ENCODE measurements at places on chromosomes 1 and 21.

DNA sequence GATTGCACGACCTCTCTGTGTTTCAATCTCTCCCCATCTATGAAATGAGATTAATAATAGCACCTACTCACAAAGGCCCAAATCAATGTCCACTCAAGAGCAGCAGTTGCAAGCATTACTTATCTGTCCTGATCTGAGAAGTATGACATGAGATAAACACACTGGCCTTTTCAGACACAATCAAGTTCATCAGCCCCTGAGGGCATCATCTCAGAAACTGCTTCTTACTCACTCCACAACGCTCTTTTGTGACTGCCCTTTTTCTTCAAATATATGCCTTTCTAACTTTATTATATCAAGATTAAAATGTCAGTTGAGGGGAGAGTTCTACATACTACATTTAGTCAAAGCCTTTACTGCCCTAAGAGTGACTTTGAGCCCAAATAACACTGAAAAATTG, 371.9 kb upstream of the SPAG17 start:
- DNase-seq, result no peak

GRCh38 chr1:220272047-220272840, at the start of gene RAB3GAP2:
Gene RAB3GAP2, minus strand, starts transcription at chr1:220272453. Its CDS starts 116 bp downstream, at chr1:220272337.
- DNase-seq, result peak; percentile 89

- DNase-seq, result no peak
Observed at GRCh38 chr1:6491480-6491962, at the start of gene PLEKHG5. Gene PLEKHG5, minus strand, starts transcription at chr1:6491667. Its CDS starts 14,096 bp downstream, at chr1:6477571.

DNA sequence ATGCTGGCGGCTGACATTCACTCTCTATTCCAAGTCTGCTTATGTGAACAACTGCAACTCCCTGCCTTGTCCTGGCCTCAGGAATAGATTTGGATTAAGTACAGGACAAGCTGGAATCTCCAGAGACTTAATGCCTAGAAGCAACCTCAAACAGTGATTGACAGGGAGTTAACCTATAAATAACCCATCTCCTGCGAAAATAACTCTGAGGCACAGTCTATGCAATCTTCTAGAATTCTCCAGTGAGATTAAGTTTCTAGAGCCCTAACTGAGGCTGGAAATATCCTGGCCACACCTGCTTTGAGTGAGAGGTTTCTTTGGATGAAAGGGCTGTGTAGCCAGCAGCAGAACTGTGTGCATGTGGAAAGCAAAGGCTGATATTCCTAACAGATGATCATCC, 25.3 kb upstream of the ATP1A1 start:
- no peak for DNase-seq

- DNase-seq, result no peak
Observed at GRCh38 chr1:156337888-156338179, 258 bp downstream of the CCT3 start.

- DNase-seq, result no peak
Observed at GRCh38 chr1:103958699-103959098, 209.0 kb downstream of the AMY1C start.

DNA sequence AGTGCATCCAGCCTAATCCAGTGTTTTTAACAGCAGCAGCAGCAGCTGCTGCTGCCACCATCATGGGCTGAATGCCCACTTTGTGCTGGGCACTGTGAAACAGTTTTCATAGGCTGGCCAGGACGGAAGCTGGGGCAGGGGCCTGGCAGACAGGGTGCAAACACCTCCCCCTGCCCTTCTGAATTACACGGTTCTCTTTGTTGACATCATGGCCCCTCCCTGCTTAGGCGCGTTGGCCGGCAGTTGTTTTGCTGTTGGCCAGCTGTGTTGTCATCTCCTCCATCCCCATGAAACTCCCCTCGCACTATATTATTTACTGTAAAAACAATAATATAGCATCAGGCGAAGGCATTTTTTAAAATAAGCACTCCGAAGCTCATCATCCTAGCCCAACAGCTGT, 33.1 kb downstream of the PTPRU start:
- no peak for DNase-seq

- no peak for DNase-seq
Observed at GRCh38 chr1:61501971-61502916, 222.7 kb downstream of the TM2D1 start.

DNA sequence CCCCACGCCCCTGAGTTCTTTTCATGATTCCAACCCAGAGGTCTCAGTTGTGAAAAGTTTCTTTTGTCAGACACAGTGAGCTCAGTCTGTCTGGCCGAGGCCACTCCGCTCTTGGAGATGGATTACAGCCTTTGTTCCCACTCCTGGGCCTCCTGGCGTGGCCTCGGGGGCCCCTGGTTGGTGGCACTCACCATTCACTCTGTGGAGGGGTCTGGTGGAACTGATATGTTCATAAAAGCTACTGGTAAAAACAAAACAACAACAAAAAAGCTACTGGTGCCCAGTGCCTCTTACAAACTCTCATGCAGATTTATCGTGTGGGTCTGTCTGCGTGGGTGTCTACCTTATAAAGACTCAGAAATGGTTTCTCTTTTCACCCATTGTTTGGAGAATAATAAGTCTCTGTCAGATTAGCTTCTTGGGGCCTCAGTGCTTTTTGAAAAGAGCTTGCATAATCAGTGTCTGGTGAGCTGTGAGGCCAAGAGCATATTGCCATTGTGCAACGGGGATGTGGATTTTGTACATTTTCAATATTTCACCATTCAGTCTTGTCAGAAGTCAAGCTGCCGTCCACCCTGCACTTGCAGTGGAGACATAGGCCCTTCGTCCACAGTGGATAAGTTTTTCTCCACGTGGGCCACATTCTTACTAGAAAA, 86.7 kb downstream of the GALNT2 start:
- no peak for DNase-seq

DNA sequence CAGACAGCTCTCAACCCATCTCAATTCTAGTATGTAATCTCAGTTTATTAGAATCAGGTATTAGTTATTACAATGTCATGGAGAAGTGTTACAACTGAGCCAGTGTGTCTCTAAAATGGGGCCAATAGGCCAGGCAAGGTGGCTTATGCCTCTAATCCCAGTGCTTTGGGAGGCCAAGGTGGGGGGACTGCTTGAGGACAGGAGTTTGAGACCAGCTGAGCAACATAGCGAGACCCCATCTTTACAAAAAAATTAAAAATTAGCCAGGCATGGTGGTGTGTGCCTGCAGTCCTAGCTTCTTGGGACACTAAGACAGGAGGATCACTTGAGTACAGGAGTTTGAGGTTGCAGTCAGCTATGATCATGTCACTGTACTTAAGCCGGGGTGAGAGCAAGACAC, 104.9 kb downstream of the BCAR3 start:
- no peak for DNase-seq

- no peak for DNase-seq
Observed at GRCh38 chr1:164561472-164561871, 2.5 kb downstream of the PBX1 start.

Measured in iPS DF 19.7 (cell line).